ENCODE measurements at places on chromosomes 3 and 15.

DNA sequence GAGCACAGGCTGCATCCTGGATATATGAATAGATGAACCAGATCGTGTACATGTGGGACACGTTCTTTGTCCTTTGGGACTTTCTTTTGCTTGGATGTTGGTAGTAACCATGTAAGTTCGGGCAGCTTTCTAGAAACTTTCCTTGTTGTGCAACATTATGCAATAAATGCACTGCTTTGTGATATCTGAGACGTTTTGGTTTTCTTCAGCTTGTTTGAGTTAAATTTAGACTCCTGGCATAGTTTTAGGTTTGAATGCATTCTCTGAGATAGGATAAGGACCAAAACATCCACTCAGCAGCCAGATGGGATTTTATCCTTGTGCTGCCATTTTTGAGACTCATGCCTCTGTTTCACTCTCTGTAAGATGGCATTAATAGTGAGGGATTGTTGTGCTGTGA, 158.9 kb downstream of the IGF1R start:
- no peak for DNase-seq

DNA sequence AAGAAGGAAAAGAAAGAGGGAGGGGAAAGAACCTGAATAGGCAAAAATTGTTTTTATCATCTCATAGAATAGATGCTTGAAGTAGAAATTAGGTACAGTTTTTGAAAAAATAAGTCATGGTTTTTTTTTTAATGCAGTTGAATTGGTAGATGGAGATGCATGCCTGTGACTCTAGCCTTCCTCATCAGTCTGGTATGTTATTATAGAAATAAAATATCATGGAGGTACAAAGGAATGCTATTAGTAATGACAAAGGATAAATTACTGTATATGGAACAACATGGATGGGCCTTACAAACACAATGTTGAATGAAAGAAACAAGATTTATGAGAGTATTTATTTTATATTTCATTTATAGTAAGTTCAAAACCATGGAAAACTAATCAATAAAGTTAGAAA, 162.4 kb upstream of the GALNT15 start:
- DNase-seq = no peak

DNA sequence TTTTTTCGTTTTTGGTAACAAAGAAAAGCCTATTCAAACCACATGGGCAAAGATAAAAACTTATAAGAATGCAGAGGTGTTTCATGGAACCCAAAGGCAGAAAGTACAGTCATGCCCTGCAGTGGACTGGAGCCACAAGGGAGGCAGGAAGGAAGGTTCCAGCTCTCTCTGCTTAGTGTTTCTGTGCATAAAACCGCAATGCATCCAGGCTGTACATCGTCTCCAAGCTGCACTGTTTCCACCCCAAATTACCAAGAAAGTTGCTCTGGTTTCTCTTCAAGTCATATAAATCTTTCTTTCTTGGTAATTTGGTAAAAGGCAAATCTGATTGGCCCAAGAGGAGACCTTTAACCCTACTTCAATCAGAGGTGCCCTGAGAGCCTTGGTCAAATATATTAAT, 15.8 kb downstream of the TRAT1 start:
- no peak for DNase-seq

DNA sequence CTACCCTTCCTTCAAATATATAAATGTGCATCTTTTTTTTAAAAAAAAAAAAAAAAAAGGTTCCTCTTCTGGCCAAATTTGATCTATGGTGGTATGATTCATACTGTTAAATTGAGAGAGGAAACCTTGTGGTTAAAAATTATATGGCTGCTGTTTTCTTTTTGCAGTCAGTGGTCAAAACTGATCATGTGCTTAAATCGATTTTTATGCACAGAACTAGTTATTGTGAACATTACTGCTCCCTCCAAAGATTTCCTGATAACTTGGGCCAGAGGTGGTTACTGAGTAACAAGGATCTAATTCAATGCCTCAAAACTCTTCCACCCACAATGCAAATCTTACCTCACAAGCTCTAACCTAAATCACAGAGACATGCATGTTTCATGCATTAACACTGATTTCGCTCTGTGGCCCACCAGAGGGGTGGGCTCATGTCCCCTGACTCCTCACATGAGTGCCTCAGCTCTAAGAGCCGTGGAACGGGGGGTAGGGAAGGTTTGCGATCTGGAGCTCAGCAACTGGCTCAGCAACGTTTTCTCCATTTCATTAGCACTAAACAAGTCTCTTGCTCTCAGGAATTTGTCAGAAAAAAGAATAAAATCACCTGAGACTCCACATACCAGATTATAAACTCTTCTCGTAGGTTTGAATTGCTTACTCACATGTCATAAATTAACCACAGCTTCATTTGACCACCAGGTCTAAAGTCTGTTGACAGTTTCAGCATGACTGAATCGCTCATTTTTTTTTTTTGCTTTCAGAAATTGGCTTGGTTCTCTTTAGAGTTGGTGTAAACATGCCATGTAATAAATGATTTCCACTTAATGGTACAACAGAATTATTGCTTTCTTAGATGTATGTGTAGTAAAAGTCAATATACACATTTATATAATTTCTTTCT, 280.4 kb downstream of the CD47 start:
- no peak for DNase-seq

DNA sequence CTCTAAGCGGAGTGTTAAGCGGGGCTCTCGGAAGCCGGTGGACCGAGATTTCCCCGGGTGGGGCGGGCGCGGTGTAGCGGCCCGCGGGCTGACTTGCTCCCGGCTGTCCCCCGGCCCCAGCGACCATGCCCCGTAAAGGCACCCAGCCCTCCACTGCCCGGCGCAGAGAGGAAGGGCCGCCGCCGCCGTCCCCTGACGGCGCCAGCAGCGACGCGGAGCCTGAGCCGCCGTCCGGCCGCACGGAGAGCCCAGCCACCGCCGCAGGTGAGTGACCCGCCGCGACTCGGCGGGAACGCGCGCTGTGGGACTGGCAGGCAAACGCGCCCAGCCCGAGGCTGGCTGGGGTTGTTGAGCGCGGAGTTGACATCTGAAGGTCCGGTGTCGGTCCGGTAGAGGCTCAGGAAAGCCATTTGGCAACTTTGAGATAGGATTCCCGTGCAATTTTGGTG, 1.3 kb downstream of the SMC4 start:
- DNase-seq = no peak

DNA sequence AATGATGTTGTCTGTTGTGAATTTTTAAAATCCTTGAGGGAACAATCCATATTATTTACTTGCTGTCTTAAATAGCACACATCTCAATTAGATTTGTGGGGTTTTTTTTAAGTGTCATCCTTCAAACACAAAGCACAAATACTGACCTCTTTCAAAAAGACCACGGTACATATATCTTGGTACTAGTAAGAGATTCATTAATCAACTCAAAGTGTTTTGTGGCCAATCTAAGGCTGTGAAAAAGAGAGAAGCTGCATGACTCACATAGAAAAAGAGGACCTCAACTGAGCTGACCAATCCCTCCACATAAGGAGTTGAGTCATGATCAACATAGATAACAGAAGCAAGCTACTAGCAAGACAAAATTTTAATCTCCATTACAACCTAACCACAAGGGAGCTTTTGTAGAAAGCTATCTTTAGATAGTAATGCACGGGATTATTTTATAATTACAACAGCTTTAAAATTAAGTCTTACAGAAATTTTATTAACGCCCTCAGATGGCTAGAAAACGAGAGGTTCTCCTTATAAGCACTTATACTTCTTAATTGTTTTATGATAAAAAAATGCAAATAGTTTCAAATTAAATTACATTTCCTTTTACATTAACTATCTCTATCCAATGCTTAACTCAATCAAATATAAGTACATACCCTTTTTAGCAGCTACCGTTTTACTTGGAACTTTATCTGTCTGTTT, 60.5 kb downstream of the TOP2B start:
- no peak for DNase-seq

GRCh38 chr3:50616003-50616769, 765 bp upstream of the MAPKAPK3 start:
- DNase-seq = peak; percentile 51

GRCh38 chr15:96412045-96412905, 81.8 kb downstream of the NR2F2 start:
- no peak for DNase-seq

DNA sequence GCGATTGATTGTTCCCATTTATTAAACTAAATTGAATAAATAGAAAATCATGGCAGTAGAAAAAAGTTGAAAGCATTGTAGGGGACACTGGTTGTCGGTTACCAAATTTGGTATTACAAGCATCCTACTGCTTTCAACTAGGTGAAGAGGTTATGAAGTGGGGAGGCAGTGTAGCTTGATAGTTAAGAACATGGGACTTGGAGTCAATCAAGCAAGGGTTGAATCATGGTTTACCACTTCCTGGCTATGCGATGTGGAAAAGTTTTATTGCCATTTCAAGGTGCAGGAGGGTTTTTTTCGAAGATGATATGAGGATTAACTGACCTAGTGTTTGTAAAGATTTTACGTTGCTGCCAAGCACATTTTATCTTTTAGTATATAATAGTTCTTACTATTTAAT, 318.2 kb upstream of the KCNH8 start:
- DNase-seq = no peak

DNA sequence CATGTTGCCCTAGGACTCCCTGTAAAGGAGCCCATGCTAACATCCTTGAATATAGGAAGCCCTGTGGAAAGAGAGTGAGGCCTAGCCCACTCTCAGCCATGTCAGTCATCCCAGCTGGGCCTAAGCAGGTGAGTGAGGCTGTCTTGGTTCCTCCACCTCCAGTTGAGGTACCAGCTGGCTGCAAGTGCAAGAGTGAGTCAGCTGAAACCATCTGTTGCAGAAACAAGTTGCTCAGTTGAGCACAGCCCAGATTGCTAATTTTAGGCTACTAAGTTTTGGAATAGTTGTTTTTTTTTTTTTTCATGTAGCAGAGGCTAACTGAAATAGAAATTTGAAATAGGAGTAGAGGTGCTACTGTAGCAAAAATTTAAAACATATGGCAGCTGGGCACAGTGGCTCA, 43.7 kb upstream of the ADPGK start:
- no peak for DNase-seq

DNA sequence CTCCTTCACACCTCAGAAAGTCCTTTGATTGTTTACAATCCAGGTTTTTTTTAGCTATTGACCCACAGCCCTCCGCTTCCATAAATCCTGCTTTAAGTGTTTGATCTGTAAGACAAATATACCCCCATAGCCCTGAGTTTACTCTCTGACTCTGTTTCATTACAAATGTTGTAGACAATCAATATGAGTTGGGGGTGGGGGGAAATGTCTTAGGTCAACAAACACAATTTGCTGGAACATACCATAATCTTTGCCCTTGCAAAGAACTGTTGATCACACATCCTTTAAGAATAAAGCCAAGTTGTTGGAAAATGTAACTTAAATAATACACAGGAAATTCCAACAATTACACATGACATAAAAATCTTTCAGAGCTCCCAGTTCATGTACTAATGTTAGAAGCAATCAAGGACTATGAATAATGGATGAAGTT, 301.8 kb upstream of the SEMA6D start:
- no peak for DNase-seq

DNA sequence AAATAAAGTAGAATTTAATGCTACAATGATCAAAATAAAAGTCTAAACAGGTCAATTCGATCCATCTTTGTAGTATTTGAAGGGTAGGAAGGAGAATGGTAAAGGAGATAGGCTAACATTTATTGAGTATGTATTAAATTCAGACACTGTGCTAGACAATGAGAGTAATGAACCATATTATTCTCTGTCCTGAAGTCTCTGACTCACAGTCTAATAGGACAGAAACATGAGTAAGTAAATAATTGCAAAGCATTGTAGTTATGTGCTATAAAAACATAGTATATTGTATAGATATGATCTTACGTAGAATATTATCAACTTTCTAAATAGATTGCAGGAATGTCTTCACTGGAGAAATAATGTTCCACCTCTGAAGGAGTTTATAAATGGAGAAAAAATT, 64.5 kb downstream of the MDFIC2 start:
- DNase-seq = no peak

DNA sequence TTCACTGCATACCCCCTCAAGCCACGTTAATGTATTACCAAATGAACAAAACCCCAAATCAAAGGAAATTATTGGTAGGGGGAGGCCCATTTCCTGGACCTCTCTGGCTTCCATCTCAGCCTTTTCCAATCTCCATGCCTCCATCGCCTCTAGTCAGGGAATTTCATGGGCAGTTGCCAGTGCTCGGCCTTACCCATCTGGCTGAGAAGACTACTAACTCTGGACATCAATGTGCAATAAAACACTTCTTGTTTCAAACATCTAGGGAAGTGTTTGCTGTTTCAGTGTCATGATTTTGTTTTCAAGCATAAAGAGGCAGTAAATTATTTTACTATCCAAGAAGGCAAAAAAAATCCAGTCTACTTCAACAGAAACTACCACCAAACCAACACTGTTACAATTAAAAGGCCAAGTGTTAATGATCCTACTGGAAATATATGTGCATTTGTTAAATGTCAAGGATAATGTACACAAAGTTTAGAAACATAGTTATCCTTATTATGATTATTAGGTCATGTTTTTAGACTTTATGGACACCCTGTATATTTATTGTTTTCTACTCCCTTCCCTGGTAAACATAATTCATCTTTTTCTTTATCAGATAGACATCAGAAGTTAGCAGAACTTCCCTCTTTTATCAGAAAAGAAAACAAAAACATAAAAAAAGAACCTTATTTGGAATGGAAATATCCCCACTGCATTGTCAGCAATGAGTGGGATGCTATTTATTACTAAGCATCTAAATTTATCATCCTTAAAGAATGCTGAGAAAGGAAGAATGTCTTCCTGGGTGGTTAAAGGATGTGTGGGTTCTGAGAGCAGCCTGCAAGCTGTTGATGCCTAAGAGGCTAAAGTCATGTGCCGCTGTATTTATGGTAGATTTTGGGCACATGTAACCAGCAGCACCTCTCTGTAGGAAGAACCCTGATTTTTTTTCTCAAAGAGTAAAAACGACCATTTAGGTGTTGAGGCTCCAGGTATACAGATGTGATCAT, 15.2 kb downstream of the LDHAL6B start:
- DNase-seq = no peak

DNA sequence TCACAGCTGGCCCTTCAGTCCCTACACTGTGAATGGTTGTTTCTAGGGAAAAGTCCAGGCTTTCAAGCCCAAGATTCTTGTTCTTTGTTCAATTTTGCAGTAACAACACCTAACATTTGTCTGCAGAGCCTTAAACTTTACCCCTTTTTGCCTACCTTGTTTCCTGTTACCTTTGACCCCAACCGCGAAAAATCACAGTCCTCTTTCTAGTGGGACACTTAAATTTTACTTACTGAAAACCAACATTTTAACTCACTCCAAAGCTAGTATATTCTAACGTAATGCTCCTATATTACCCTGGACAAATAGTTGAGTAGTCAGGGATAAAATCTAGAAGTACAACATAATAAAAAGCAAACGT, 649 bp upstream of the PIK3CB start:
- DNase-seq = no peak

GRCh38 chr3:38059148-38059547, 20.1 kb downstream of the DLEC1 start:
- no peak for DNase-seq

DNA sequence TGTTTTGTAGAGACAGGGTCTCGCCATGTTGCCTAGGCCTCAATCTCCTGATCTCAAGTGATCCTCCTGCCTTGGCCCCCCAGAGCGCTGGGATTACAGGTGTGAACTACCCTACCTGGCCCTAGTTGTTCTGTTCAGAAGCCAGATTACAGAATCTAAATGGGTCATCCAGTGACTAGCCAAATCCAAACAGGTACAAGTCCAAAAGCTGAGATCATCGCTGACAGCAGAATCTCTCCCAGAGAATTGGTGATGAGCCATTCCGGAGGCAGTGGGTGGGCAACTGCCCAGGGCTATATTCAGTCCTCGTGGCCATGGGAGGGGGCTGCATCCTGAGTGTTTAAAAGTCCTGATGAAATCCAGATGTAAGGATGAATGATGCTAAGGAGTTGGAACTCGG, 47.5 kb upstream of the SEMA4B start:
- DNase-seq = no peak

Data from NCI-H187 (cell line).